DMS153 (cell line): ENCODE measurements at places on chromosomes 1 and 21.

GRCh38 chr1:107949467-107950253, 15.3 kb downstream of the VAV3 start:
- no peak for DNase-seq

DNA sequence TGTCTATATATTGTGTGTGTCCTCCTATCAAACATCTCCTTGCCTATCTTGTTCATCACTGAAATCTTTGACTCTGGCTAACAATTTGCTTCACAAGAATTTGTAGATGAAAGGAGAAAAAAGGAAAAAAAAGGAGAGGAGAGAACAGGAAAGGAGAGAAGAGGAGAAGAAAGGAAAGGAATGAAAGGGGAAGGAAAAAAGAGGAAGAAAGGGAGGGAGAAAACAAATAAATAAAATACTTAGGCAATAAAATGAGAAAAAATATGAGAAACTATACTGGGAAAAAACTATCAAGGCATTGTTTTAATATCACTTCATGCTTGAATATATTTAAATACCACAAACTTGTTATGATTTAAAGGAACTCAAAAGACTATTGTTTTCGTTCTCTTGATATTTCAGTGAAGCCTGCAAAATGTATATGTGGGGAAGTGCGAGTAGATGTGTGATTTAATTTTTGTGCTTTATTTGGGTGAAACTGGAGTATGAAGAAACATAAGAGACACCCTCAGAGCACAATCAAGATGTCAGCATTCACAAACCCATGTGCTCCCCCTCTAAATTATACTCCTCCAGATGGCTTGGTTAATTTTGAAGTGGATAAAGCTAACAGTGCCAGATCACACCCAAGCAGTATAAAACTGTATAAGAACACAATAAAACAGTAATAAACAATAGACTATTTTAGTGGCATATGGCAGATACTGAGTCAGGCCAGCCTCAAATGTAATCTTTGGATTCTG, 205.7 kb upstream of the SAMSN1 start:
- no peak for DNase-seq

DNA sequence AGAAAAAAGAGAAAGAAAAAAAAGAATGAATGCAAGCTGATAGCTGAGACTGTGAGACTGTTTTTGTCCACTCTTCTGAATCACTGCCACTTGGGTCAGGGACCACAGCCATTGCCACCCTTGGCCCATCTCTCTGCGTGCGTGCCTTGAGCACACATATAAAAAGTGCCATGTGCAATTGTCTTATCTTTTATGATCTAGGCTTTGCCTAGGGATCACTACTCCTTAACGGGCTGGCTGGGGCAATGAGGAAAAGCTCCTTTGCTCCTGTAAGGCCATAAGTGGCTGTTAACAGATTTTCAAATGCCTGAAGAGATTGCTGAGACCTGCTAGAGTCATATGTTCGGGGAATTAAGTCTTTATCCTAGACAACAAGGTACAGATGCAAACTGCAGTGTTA, 8.2 kb downstream of the SPATA46 start:
- no peak for DNase-seq

- DNase-seq = no peak
Observed at GRCh38 chr1:54287801-54288211, 87.8 kb downstream of the MRPL37 start.

- peak; percentile 49 for DNase-seq
Observed at GRCh38 chr1:204493145-204493983, 1.2 kb downstream of the PIK3C2B start.

DNA sequence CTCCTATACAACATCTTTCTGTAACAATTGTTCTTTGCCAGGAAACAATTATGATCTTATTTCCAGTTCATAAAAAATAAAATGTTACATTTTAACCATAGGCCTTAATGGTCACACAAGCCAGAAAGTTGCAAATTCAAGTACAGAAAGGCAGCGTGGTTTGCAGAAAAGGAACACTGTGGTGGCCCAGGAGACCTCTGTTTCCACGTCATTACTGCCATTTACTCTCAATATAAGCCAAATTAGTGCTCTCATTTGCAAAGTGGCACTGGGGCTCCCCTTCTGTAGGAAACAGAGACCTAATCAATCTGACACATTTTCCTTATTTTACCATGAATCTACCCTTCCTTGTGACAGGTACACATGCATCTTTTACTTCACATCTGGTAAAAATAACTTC, 79.3 kb upstream of the TLR5 start:
- no peak for DNase-seq

GRCh38 chr1:110674337-110675059, at the start of gene KCNA3:
Gene KCNA3 (minus strand): TSS chr1:110674940. CDS start chr1:110674809, 131 bp downstream.
- DNase-seq = no peak

DNA sequence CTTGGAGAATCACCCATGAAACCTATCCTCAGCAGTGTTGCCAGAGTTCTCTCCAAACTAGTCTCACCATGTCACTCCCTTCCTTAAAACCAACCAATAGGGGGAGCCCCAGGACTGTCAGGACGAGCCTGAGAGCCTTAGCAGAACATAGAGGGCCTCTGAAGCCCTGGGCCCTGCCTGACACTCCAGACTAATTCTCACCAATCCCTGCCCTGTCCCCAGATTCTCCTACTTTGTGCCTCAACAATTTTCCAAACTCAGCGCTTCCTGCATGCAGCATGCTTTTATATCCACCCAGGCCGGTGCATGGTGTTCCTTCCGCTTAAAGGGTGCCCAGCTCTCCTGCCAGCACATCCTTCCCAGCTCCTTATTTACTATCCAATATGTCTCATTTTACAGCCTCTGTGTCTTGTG, 42.7 kb downstream of the HSD3B1 start:
- peak; percentile 20 for DNase-seq

GRCh38 chr1:41670217-41670957, 185.9 kb upstream of the EDN2 start:
- no peak for DNase-seq

DNA sequence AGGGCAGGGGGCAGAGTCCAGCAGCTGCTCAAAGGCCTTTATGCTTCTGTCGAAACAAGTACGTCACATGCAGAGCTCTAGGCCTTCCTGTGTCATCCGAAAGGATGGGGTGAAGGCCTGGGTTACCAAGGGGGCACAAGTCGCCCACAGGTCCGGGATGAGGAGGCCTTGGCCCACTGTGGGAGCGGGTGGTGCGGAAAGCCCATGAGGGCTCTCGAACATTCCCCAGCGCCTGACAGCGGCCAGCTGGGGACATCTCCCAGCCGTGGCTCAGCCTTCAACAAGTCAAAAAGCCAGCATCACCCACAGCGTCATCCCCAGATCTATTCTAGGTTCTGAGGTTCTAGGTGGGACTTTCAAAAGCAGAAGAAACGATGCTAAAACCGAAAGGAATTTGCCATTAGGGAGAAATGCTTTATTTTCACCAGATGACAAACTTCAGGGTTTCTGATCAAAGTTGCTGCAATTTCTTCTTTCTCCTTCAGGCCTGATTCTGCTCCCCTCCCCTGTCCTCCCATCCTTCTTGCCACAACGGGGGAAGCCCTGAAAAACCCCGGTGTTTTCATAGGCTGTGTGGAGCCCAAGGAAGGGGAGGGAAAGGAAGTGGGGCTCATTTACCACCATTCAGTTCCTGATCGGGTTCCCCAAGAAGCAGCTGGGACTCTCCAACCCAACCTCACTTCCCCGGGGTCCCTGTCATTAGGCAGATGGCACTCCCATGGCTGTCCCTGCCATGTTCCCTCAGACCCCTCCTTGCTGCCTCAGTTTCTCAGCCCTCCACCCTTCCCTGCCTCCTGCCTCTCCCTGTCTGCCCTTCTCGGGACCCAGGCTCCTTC, 17.6 kb downstream of the GPR137B start:
- no peak for DNase-seq
